ENCODE measurements at places on chromosomes 3 and 15. TPM values are rescaled to one million over a fixed set of nuclear protein-coding genes. Genes with fewer than 3 reads are reported as not detected.

- DNase-seq: no peak
- no peak overlapping the region for H3K27ac ChIP-seq
- no peaks in the 10 kb centered on the region for H3K4me1 ChIP-seq
- no peak overlapping the region for H3K4me3 ChIP-seq
Observed at GRCh38 chr15:58287891-58288290, 143.9 kb upstream of the LIPC start.

DNA sequence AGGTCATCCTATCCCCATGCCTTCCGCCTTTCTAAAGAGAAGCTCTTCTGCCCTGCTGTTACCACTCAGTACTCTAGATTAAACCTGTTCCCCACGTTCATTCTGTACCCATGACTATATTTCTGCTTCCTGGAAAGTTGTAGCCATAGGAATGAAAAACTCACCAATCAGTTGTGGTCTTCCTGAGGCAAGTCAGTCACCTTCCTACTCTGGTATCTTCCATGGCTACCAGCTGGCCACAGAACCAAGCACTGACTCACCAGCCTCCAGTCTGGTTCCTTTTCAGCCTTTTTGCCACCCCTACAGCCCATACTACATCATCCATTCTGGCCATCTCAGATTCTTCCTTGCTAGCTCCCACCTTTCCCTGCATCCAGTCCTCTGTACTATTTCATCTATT, 46.4 kb downstream of the TMEM44 start:
- H3K36me3 ChIP-seq: peaks cover 11% of the 10 kb centered on the region
- peaks cover 17% of the 10 kb centered on the region for H3K4me1 ChIP-seq
- H3K4me3 ChIP-seq: no peak overlapping the region
- no peak for DNase-seq

- no peak for DNase-seq
- no peaks in the 10 kb centered on the region for H3K4me1 ChIP-seq
- no peak overlapping the region for H3K27ac ChIP-seq
- peaks cover 2% of the 10 kb centered on the region for H3K27me3 ChIP-seq
- H3K36me3 ChIP-seq: no peaks in the 10 kb centered on the region
- H3K4me3 ChIP-seq: no peak overlapping the region
Observed at GRCh38 chr3:184067573-184068055, 14.8 kb downstream of the HTR3C start.

The GPR149 gene
- not detected for total RNA-seq

GRCh38 chr15:25852661-25853524, 10.2 kb downstream of the ATP10A start:
- DNase-seq: no peak
- H3K4me3 ChIP-seq: no peak overlapping the region
- peaks cover 26% of the 10 kb centered on the region for H3K4me1 ChIP-seq
- H3K27me3 ChIP-seq: peaks cover 10% of the 10 kb centered on the region
- H3K36me3 ChIP-seq: no peaks in the 10 kb centered on the region

DNA sequence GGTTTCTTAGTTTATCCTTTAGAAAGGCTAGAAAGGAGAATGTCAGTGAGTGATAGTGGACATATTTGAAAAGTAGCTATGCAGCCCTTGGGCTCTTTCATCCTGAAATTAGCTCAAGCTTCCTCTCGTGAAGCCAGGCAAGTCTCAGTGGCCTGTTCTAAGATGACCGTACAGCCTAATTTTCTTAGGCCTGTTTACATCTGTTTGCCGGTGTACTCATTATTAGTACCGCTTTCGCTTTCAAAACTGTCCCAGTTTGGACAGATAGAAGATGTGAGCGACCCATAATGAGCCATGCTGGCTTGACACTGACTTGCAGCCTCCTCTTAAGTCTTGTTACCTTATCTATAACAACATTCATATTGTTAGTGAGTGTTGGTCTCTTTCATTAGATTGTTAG, 5.7 kb upstream of the ARL14 start:
- H3K27ac ChIP-seq: no peak overlapping the region
- H3K36me3 ChIP-seq: no peaks in the 10 kb centered on the region
- peaks cover 5% of the 10 kb centered on the region for H3K4me1 ChIP-seq
- H3K4me3 ChIP-seq: no peak overlapping the region
- no peaks in the 10 kb centered on the region for H3K27me3 ChIP-seq

GRCh38 chr3:69842789-69843188, 103.5 kb downstream of the MITF start:
- no peak overlapping the region for H3K27ac ChIP-seq
- H3K4me1 ChIP-seq: peaks cover 14% of the 10 kb centered on the region
- DNase-seq: no peak
- peaks cover 2% of the 10 kb centered on the region for H3K27me3 ChIP-seq

GRCh38 chr3:82281205-82281604, 519.8 kb upstream of the GBE1 start:
- H3K4me1 ChIP-seq: no peaks in the 10 kb centered on the region
- H3K4me3 ChIP-seq: no peak overlapping the region
- no peak overlapping the region for H3K27ac ChIP-seq
- no peaks in the 10 kb centered on the region for H3K27me3 ChIP-seq
- DNase-seq: no peak

DNA sequence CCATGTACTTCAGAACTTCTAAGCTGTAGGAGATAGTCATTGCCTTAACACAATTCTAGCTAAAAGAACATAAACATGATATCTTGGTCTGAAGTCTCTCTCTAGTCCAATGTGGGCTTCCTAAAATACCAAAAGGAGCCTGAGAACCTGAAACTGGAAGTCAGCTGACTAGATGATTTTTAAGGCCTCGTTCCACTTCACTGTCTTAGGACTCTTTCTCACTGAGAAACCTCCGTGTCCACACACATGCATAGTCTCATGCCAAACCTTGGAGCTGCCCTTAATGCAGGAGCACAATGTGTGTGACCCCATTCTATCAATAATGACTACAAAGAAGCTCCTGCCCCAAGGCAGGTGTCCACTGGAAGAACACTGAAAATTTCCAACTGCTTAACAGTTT, 87.7 kb downstream of the ETFA start:
- DNase-seq: no peak
- no peak overlapping the region for H3K27ac ChIP-seq
- H3K27me3 ChIP-seq: no peaks in the 10 kb centered on the region
- H3K4me3 ChIP-seq: no peak overlapping the region
- peaks cover 45% of the 10 kb centered on the region for H3K36me3 ChIP-seq
- H3K4me1 ChIP-seq: peaks cover 7% of the 10 kb centered on the region

GRCh38 chr15:55555089-55555488, 33.1 kb downstream of the PYGO1 start:
- H3K36me3 ChIP-seq: peaks cover 53% of the 10 kb centered on the region
- H3K27ac ChIP-seq: no peak overlapping the region
- no peaks in the 10 kb centered on the region for H3K27me3 ChIP-seq
- no peak overlapping the region for H3K4me3 ChIP-seq
- H3K4me1 ChIP-seq: peaks cover 5% of the 10 kb centered on the region

- no peak overlapping the region for H3K4me3 ChIP-seq
- DNase-seq: no peak
- H3K27me3 ChIP-seq: no peaks in the 10 kb centered on the region
- H3K4me1 ChIP-seq: no peaks in the 10 kb centered on the region
Observed at GRCh38 chr3:108818404-108818803, 4.2 kb upstream of the TRAT1 start.

DNA sequence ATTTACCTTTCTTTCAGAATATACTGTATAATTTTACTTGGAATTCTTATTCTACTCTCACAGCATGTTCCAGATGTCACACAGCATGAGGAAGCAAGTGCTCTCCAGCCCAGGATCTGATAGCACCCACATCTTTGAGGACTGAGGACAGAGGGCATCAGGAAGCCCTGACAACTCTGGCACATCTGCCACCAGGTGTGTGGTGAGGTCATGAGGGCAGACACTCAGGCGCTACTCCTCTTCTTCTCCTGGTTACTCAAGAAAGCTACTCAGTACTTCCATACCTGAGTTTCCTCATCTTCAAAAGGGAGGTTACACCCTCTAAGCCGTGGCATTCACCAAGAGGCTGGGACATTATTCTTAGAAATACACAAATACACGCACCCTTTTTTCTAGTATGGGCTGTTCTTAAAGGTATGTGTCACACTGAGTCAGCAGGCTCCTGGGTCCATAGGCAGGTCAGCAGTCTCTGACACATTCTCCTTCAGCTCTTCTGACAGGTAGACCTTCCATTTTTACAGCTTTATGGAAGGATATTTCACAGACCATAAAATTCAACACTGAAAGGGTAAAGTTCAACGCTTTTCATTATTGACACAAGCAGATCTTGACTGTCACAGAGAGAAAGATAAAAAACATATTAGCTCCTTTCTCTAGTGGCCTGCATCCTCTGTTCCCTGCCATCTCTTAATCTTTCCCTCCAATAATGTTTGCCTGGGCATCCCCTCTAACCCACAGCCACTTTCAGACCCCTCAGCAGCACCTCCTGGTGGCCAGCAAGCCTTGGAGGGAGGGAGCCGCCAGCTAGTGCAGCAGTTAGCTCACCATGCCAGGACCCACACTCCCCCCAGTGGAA, 103.2 kb upstream of the TJP1 start:
- peak overlapping the region; percentile 97 for H3K27ac ChIP-seq
- peaks cover 1% of the 10 kb centered on the region for H3K36me3 ChIP-seq
- H3K27me3 ChIP-seq: no peaks in the 10 kb centered on the region
- peak; percentile 43 for DNase-seq
- peaks cover 51% of the 10 kb centered on the region for H3K4me1 ChIP-seq
- H3K4me3 ChIP-seq: no peak overlapping the region

The CATSPER2 gene
- 6.6 TPM for total RNA-seq

- no peak overlapping the region for H3K4me3 ChIP-seq
- peaks cover 5% of the 10 kb centered on the region for H3K36me3 ChIP-seq
- no peaks in the 10 kb centered on the region for H3K27me3 ChIP-seq
- no peak overlapping the region for H3K27ac ChIP-seq
- no peaks in the 10 kb centered on the region for H3K4me1 ChIP-seq
- no peak for DNase-seq
Observed at GRCh38 chr3:31431321-31431720, 101.4 kb upstream of the STT3B start.

DNA sequence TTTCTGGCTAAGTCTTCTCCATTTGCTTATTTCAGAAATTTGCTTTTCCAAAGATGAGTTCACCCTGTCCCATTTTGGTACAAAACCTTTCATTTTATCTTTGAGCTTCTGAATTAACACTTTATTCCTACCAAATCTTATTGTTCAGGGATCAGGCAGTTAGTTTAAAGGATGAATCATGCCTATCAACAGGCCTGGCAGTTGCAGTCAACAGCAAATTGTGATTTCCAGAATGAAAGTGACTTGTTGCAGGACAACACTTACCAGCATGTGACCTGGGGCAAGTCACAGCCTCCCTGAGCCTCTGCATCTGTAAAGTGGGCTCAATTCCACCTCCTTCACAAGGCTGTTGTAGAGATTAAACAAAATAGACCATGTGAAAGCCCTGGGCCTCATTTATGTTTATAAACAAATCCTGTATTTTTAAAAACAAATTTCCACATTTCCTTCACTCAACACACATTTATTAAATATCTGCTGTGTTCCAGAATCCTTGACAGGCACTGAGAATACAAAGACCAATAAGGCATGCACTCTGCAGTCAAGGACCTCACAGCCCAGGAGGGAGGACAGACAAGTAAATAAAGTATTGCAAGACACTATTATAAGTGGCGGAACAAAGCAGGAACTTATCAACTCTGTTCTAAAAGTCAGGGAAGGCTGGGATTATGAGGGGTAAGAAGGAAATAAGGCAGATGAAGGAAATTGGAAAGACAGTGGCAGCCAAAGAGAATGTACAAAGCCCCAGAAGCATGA, 359.1 kb upstream of the IL12A start:
- DNase-seq: no peak
- peaks cover 14% of the 10 kb centered on the region for H3K4me1 ChIP-seq
- no peak overlapping the region for H3K27ac ChIP-seq
- no peak overlapping the region for H3K4me3 ChIP-seq

The LIPC gene
- not detected for total RNA-seq

DNA sequence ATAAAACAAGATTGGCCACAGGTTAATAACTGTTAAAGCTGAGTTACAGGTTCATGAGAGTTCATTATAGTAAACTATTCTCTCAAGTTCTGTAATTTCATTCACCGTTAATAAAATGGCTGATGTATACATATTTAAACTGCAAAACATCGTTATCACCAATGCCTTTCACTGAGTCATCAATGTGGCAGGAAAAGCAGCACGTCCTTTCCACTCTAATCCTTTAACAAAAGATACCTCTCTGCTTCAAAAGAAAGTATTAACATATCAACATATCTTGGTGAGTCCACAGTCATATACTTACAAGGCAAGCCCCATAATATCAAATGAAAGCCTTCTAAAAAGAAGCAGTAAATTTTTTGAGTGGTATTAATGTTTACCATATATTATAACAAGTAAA, 54.5 kb downstream of the UACA start:
- no peak overlapping the region for H3K27ac ChIP-seq
- no peaks in the 10 kb centered on the region for H3K27me3 ChIP-seq
- no peak overlapping the region for H3K4me3 ChIP-seq

GRCh38 chr3:85384372-85384771, 425.6 kb downstream of the CADM2 start:
- H3K4me1 ChIP-seq: peaks cover 4% of the 10 kb centered on the region
- H3K27me3 ChIP-seq: peaks cover 5% of the 10 kb centered on the region
- no peak overlapping the region for H3K27ac ChIP-seq
- no peak for DNase-seq
- H3K4me3 ChIP-seq: no peak overlapping the region

- H3K27me3 ChIP-seq: no peaks in the 10 kb centered on the region
- no peaks in the 10 kb centered on the region for H3K4me1 ChIP-seq
- no peak for DNase-seq
- no peak overlapping the region for H3K27ac ChIP-seq
Observed at GRCh38 chr3:154842536-154842935, 237.6 kb upstream of the MME start.

DNA sequence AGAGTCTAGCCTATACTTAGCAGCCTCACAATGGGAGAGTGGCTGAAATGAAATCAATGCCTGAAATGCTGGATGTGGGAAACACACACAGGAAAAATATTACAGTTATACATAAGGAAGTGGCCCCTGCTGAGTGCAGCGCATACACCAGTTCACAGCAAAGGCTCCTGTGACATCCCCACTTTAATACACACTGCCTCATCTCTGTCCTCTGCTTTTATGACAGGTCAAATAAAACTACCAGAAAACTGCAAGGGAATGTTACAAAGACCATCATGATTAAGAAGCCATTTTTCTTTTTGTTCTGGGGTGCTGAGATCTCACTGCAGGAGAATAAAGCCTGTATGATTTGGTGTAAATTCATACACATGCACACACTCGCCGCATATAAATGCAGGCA, 214.3 kb downstream of the ARRDC4 start:
- H3K36me3 ChIP-seq: no peaks in the 10 kb centered on the region
- DNase-seq: no peak
- H3K4me3 ChIP-seq: no peak overlapping the region
- H3K27me3 ChIP-seq: peaks cover 59% of the 10 kb centered on the region

GRCh38 chr3:175495331-175495730, 636.2 kb downstream of the NAALADL2 start:
- no peak for DNase-seq
- H3K4me3 ChIP-seq: no peak overlapping the region
- no peaks in the 10 kb centered on the region for H3K36me3 ChIP-seq

GRCh38 chr3:11385891-11386290, 113.7 kb downstream of the ATG7 start:
- H3K36me3 ChIP-seq: peaks cover 4% of the 10 kb centered on the region
- H3K27ac ChIP-seq: peak overlapping the region; percentile 86
- H3K4me1 ChIP-seq: peaks cover 54% of the 10 kb centered on the region
- no peaks in the 10 kb centered on the region for H3K27me3 ChIP-seq
- H3K4me3 ChIP-seq: no peak overlapping the region
